ENCODE measurements at places on chromosomes 16 and 17.
A peak's percentile ranks its signal among the peaks of the same experiment; 100 is the strongest.

GRCh38 chr16:57186872-57187854 lies 1.0 kb downstream of the RSPRY1 start:
- peak; percentile 1 for DNase-seq

- DNase-seq = peak; percentile 80
Measured at GRCh38 chr17:46875849-46876352, 24.5 kb downstream of the WNT9B start.

DNA sequence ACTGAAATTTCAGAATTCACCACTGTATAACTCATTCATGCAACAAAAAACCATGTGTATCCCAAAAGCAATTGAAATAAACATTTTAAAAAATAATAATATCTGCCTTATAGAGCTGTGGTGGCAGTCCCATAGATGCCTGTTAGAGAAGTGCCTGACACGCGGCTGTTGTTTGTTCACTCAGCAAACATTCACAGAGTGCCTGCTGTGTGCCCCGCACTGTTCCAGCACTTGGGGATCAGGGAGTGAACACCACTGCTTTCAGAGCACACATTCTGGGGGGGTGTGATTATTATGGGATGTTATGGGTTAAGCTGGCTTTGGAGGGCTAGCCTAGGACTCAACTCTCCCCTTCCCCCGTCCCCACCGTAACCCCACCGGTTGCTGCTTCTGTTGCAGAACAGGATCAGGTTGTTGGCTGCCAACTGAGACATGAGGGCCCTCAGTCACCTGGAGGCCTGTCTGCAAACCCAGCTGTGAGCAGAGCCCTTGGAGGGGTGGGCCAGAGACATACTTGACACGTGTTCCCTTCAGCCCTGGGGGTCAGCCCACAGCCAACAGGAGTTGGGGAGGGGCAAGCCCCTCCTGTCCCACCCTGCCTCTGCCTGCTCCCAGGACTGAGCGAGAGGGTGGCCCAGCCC lies 103.3 kb upstream of the CIBAR2 start:
- peak; percentile 19 for DNase-seq

DNA sequence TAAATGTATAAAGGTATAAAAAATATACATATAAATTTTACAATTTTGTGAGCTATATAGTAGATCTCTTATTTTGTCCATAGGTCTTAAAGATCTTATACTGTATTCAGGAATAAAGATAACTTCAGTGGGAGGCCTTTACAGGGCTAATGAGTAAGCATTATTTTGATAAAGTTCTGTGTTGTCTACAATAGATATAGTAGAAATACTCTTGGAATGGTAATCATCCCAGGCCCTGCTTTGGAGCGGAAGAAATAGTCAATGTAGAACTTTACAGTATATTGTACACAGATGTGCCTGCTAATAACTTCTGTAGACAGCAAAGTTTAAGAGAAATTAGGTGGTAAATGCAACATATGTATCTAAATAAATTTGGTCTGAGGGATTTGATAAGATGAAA lies 42.6 kb downstream of the TENT4B start:
- DNase-seq = no peak

GRCh38 chr16:85484347-85485300 lies 128.5 kb upstream of the GSE1 start:
- DNase-seq = peak; percentile 89

GRCh38 chr17:17824783-17825614 lies 11.8 kb downstream of the SREBF1 start:
- no peak for DNase-seq

GRCh38 chr16:4970010-4970409 lies 11.9 kb downstream of the SEC14L5 start:
- DNase-seq = no peak

GRCh38 chr16:55149622-55150021 lies 174.4 kb upstream of the IRX6 start:
- no peak for DNase-seq

DNA sequence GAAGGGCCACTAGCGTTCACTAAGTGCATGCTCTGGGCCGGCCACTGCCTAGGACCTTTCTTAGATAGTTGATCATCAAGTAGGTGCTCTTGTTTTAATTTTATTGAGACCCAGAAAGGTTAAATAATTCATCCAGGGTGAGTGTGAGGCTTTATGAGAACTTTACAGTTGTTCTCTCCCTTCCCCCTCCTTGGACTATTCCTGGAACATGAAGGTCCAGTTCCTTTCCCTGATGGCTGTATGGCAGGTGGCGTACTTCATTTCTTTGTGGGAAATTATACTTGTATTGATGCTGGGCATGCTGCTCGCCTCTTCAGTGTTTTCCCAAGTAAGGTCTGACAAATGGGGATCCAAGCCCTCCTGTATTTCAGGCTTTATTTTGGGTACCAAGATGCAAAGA lies 8.5 kb downstream of the SGF29 start:
- DNase-seq = no peak

DNA sequence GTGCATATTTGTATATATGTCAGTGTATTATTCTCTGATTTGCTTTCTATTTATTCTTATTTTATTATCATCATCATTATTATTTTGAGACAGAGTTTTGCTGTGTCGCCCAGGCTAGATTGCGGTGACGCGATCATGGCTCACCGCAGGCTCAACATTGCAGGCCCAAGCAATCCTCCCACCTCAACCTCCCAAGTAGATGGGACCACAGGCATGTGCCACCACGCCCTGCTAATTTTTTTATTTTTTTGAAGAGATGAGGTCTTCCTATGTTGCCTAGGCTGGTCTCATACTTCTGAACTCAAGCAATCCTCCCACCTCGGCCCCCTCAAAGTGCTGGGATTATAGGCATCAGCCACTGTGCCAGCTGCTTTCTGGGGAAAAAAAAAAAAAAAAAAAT lies 8.4 kb upstream of the ARHGAP17 start:
- no peak for DNase-seq

DNA sequence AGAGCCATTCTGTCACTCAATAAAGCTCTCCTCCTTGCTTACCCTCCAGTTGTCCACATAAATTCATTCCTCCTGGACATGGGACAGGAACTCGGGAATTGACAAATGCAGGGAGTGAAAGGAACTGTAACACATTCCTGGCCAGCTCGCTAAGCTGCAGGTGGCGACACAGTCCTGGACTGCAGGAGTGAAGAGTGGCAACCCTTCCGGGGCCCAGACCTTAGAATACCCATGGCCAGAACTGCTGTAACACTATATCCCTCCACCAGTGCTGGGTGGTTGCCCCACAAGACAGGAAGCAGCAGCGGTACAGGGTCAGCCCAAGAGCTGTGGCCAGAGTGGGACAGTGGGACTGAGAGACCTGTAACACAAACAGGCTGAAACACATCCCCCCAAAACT lies 30.3 kb upstream of the KIF2B start:
- no peak for DNase-seq

GRCh38 chr16:46629331-46630219 lies 8.4 kb upstream of the SHCBP1 start:
- DNase-seq = peak; percentile 2

DNA sequence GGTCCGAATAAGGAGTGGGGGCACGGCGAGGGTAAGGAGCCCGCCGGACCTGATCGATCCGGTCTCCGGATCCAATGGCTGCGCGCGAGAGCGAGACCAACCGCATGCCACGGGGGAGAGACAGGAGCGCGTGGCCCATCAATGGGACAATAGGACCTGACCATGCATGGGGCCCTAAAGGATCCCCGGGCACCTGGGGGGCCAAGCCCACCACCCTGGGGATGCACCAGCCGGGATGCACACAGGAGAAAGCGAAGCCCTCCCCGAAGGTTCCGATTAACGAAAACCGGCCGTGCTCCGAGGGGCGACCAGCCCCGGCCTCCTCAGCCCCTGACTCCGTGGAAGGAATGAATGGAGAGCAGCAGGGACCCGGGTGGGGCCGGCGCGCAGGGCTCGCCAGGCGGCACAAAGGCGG lies 525 bp downstream of the JPT1 start:
- DNase-seq = peak; percentile 58

GRCh38 chr17:50022463-50023130 lies 27.6 kb upstream of the DLX3 start:
- no peak for DNase-seq

DNA sequence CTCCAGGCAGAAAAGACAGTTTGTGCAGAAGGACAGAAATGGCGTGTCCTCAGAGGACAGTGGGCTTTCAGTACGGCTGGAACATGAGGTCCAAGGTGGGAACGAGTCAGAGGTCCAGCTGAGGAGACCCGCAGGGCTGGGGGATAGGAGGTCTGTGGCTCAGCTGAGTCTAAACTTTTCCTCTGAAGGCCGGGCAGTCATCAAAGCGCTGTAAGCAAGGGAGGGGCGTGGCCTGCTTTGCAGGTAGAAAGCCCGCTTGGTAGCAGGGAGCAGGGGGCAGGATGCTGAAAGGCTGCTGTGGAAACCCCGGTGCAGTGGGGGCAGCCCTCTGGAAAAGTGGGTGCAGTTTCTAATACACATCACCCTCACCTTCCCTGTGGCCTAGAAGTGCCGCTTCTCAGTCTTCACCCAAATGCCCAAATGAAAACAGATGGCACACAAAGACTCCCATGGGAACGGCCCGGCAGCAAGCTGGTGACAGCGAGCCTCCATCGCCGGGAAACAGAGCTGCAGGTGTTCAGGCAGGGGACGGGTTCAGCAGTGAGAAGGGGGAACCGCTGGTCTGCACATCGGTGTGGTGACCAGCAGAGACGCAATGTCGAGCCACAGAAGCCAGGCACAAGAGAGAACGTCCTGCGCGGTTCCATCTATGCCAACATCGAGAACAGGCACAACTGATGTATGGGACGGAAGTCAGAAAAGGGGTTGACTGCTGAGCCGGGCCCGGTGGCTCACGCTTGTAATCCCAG lies 12.2 kb upstream of the OSGIN1 start:
- DNase-seq = no peak

GRCh38 chr17:31448467-31449077 lies 57.1 kb downstream of the RAB11FIP4 start:
- no peak for DNase-seq

- no peak for DNase-seq
Measured at GRCh38 chr16:21179983-21180365, 21.5 kb downstream of the LDAF1 start.

DNA sequence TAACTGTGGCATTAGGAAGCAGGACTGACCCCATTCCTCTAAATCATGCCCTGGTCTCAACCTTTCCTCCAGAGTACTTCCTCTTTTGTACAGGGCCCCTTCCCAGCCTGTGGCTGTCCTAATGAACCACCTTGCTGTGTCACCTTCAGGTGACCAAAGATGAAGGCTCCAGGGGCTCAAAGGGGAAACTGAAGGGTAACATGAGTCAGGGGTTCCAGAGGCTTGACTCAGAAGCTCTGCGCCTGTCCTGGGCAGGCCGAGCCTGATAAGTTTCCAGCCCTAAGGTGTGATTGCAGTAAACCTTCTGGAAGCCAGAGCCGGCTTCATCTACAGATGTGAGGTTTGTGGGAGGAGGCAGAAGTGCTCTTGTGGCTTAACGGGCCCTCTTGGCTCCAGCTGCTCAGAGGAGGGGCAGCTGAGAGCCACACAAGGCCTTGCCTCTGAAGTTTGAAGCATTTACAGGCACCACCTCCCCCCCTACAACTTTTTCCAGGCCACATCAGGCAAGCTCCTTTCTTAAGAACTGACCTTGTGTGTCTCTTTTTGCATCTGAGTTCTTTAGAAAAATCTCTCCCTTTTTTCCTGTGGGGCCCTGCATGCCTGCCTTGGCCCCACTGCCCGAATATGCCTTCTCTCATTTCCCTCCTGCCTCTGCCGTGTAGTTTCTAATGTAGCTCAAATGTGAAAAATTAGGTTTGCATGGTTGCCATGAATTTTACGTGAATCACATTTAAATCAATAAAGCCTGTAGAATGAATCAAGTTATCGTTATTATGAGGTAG lies 149.9 kb downstream of the CLEC16A start:
- no peak for DNase-seq

- DNase-seq = no peak
Measured at GRCh38 chr16:28873543-28874201, 4.6 kb upstream of the ATP2A1 start.

DNA sequence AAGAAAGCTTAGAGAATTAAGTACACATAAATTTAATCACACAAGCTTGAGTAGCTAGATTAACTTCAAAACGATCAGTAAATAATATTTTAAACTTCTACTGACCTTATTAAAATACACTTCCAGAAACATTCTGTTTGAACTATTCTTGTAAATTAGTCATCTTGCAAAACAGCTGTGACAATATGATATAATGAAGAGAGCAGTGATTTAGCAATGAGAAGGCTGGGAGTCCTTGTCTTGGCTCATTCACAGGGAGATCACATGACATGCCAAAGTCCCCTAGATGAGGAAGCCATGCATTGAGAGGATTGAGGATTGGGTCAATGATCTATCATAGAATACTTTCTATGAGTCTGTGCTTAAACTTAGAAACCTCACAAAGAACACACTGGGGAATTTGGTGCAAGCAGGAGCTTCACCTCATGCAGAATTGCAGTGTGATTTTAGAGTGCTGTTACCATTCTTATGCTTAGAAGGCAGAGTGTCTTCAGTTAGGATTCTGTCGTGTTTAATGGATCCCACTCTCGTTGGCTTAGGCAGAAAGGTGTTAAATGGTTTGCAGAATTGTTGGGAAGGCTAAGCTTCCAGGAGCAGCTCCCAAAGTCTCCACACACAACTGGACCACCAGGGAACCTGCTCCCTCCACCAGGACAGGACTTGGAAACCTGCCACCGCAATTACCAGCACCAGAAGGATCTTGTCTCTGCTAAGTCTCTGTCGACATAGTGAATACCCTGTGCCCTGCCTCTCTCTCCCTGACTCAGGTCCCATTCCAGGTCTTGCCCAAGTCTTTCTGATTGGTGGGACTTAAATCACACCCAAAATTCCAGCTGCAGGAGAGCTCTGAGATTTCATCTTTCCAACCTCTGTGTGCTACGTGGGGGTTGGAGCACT lies 87.1 kb downstream of the USP22 start:
- DNase-seq = peak; percentile 10

DNA sequence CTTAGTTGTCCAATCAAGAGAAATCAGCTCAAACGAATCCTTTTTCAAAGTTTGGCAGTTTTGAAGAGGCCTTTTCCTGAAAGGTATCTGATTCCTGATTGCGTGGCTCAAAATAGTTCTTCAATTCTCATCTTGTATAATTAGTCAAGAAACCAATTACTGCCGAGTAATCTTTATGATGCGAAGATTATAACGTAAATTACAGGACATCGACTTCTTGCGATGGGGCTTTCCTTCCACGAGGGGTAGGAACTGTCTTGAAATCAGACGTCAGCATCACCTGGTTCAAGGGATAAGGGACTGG lies 644 bp upstream of the ARL2BP start:
- DNase-seq = no peak

GRCh38 chr16:88437367-88437964 lies 15.6 kb upstream of the ZFPM1 start:
- DNase-seq = peak; percentile 43

Data from NCI-H2081 (cell line).